GM12891 (cell line): ENCODE measurements at places on chromosomes 5 and 9.

GRCh38 chr9:108994695-108995094, 18.6 kb downstream of the CTNNAL1 start:
- no peak for DNase-seq

- no peak for DNase-seq
Observed at GRCh38 chr5:158811921-158812320, 287.8 kb downstream of the EBF1 start.

GRCh38 chr9:27365707-27366376, 68.9 kb upstream of the EQTN start:
- peak; percentile 22 for DNase-seq

DNA sequence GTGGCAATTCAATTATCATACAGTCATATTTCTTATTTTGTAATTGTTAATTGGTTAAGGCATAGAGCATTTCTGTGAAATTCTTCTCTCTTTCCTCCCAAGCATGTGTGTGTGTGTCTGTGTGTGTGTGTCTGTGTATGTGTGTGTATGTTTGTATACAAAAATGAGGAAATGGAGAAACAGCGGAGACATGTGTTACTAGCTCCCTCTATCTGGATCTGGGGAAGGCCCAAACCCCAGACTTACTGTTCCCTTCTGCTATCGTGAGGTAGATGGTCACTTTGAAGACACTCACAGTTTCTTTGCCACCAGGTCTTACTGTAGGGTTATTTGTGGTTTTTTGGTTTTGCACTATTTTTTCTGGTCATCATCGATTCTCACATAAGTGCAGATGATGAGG, 11.4 kb upstream of the C5orf63 start:
- no peak for DNase-seq

- DNase-seq = no peak
Observed at GRCh38 chr9:36592801-36593583, 20.3 kb downstream of the MELK start.

DNA sequence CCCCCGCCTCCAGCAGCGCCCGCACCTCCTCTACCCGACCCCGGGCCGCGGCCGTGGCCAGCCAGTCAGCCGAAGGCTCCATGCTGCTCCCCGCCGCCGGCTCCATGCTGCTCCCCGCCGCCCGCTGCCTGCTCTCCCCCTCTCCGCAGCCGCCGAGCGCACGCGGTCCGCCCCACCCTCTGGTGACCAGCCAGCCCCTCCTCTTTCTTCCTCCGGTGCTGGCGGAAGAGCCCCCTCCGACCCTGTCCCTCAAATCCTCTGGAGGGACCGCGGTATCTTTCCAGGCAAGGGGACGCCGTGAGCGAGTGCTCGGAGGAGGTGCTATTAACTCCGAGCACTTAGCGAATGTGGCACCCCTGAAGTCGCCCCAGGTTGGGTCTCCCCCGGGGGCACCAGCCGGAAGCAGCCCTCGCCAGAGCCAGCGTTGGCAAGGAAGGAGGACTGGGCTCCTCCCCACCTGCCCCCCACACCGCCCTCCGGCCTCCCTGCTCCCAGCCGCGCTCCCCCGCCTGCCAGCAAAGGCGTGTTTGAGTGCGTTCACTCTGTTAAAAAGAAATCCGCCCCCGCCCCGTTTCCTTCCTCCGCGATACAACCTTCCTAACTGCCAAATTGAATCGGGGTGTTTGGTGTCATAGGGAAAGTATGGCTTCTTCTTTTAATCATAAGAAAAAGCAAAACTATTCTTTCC, 19.3 kb downstream of the CDKN2A start:
- DNase-seq = no peak

DNA sequence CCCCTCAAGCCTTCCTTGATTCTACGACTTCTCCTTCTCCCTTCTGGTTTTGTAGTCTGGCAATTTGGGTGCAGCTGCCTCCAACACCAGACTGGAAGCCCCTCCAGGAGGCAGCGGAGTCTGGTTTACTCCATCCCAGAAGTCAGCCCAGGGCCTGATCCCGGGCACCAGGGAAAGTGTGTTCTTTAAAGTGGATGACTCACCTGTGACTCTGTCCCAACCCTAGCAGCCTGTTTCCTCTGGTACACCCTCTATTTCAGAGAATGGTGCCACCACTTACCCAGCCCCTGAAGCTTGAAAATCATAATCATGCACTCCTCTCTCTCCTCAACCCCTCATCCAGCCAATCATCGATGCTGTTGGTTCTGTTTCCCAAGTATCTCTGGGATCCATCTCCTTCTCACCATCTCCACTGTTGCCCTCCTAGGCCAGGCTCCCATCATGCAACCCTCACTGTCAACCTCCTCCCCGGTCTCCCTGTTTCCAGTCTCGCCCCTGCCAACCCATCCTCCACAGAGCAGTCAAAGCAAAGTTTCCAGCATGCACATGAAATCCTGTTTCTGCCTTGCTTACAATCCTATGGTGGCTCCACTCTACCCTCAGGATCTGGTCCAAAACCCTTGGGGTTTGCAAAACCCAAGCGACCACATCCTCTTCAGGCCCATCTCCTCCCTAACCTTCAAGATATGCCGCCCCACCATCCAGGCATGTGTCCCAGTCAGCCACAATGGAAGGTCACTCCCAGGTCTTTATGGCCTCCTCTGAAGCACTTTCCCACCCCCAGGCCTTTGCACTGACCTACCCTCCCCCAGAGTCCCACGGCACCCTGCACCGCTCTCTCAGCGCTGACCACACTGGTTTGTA, 10.5 kb downstream of the LHX6 start:
- no peak for DNase-seq

DNA sequence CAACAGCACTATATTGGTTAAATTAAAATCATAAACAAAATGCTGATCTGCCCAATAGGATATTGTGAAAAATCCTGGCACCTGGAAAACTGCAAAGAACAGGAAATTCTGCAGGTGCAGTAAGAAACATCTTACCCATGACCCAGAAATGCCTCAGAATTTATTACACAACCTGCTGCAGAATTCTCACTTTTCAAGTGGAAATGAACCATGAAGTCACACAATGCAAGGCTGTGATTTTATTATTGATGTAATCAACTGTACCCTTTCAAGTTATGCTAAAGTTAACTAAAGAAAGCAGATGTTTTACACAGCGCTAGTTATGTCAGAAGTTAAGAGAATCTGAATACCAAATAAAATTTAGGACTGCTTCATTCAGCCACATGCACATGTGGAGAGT, 6.0 kb downstream of the STRBP start:
- no peak for DNase-seq

DNA sequence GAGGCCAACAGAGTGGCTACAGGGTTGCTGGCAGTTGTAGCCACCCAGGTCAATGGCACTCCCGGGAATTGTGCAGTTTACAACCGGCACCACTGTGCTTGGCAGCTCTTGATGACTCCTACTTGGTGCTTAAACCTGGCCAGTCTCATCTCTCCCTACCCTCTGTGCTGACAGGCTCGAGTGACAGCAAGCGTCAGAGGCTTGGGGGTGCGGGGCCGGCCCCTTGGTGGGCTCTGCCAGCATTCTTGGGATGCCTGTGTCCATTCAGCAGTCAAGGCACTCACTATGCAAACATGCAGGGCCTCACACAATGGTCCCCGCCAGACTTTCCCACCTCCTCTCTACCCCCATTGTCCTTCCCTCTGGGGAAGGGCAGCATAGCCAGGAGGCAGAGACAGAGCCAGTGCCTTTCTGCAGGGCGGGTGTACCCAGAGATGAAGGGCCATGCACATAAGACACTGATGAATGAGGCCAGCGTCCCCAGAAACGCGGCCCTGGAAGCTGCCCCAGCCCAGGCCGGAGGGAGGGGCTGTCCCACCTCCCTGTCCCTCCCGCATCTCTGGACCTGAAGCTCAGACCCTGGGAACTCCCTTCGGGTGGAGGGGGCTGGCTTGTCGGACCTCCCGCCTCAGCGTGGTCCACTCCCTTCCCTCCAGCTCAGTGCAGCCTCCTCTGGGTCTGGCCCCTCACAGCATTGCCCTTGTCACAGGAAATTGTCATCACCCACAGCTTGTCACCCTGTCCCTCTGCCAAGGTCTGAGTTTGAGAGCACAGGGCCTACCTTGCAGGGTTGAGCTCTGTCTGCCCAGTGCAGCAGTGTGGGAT, 26.4 kb upstream of the NOTCH1 start:
- DNase-seq = no peak

- DNase-seq = no peak
Observed at GRCh38 chr5:151040211-151040747, 19.9 kb downstream of the GPX3 start.

DNA sequence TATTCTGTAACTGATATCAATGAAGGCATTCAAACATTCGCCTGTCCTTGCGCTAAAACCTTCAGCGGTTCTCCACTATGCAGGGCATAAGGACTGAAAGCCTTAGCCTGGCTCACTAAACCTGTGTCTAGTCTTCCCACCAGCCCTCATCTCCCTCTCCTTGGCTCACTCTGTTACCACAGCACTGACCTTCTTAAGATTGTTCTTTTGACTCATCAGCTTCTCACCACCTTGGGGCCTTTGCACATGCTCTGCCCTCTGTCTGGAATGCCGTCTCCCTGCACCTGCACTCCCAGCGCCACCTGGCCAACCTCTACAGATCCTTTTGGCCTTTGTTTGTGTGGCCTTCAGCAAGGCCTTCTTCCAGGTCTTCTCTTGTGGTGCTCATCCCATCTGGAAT, 131.8 kb upstream of the IER5L start:
- no peak for DNase-seq

GRCh38 chr5:67094476-67095300, 101.9 kb downstream of the CD180 start:
- DNase-seq = no peak

- DNase-seq = no peak
Observed at GRCh38 chr5:164545507-164545906, 1040.1 kb downstream of the MAT2B start.

DNA sequence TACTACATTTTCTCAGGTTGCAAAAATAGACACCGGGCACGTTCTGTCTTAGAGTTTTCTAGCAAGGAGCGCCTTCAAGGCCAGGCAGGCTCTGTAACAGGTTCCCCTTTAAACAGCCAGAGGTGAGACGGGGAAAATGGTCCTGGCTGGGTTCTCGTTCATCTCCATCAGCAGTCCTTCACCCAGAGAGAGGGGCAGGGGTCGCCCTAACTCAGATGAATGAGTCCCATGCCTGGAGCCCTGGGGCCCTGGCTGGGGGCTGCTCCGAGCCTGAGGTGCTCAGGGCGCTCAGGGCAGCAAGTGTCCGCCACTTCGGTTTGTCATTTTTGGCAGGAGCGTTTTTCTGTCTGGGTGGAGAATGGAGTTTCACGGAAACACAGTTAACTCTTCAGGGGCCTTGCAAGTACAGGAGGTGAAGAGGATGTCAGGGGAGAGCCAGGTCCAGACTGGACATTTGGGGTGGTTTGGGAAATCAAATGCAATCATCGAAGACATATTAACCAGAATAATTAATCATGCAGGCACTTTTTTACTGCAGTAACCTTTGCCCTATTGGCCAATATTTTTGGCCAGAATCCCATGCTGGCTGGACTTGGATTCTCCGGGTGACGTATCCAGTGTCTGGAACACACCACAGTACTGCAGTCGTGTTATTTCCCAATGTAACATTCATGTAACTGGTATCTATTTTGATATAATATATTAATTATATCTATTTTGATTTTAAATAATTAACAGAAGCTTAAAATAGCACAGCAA, 2.9 kb downstream of the NTNG2 start:
- no peak for DNase-seq

GRCh38 chr5:155276231-155276630, 262.7 kb downstream of the KIF4B start:
- no peak for DNase-seq

- DNase-seq = no peak
Observed at GRCh38 chr5:53392073-53392472, 88.4 kb upstream of the FST start.

- DNase-seq = no peak
Observed at GRCh38 chr5:100623719-100624118, 88.5 kb downstream of the FAM174A start.

- no peak for DNase-seq
Observed at GRCh38 chr5:95887977-95888376, 65.5 kb upstream of the GLRX start.

- DNase-seq = no peak
Observed at GRCh38 chr9:134678666-134679443, 37.3 kb downstream of the COL5A1 start.

DNA sequence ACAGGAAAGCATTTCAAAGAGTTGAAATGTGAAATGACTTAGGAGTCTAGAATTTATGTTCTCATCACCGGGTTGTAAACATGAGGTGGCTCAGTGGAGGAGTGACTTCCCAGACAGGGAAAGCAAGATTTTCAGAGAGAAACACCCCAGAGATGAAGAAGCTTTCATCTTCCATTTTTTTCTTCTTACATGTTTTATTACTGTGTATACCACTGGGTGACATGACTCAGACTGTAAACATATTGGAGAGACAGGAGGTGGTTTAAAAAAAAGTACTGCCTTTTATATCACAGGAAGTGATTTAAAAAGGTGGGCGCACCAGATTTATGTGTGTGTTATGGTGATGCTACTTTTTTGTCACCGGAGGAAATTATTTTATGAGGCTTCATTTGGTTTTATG, 209.1 kb upstream of the TUT7 start:
- no peak for DNase-seq

DNA sequence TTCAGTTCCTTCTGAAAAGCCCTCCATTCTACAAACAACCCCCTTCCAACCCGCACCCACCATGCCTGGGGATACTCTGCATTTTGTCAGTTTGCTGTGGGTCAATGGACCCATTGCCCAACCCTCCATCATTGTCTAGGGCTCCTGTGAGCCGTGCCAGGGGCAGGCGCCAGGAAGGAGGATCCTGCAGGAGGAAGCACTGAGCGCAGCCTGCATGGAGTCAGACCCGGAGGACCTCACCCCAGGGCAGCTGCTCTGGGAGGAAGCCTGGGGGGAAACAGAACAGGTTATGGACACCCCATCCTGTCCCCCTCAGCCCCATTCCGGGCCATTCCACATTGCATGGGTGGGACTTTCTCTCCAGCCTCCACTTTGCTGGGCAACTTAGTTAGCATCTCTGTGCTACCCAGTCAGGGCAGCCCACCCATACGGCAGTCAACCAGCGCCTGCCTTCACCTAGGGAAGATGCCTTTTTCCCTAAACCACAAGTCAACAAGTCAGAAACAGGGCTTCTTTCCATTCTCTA, 48.6 kb upstream of the VDAC1 start:
- DNase-seq = no peak

- no peak for DNase-seq
Observed at GRCh38 chr5:53445569-53445968, 34.9 kb upstream of the FST start.

GRCh38 chr5:158389786-158390185, 530.8 kb upstream of the CLINT1 start:
- DNase-seq = no peak

- DNase-seq = no peak
Observed at GRCh38 chr9:110293248-110293647, 36.9 kb upstream of the TXN start.

DNA sequence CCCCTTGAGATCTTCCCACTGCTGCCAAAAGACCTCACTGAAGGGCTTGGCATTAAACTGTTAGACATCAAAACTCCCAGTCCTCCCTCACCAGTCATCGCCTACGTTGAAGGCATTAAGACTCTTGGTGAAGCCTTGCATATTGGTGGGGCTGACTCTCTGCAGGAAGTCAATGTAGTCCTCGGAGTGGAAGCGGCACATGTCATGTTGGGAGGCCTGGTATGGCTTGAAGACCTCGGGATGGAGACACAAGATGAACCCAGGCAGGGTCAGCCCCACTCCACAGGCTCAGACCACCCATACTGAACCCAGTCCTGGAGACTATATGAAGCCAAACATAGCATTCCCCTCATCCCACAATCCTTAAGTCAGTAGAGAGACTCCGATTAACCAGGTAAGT, 1.9 kb downstream of the HDAC3 start:
- no peak for DNase-seq
